ENCODE measurements at places on chromosomes 6 and 20.

DNA sequence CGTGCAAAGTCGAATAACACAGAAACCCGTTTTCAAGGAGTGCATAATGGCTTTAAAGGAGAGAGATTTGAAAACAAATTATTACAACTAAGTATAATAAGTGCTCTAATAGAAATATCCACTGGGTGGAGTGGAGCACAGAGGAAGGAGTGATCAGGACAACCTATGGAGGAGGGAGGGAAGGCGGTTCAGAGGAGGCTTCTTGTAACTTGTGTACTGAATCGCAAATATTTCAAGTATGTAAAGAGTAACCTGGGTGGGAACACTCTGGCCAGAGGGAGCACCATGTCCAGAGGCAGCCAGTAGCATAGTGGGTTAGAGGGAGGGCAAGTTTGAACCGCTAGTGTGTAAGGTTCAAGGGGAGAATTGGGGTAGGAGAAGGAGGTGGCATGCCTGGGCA, 21.6 kb upstream of the TNFAIP3 start:
- DNase-seq = no peak

- DNase-seq = no peak
These were observed 863.1 kb downstream of the MAFB start for GRCh38 chr20:39825950-39826349.

GRCh38 chr6:92231171-92231701, 1188.1 kb downstream of the EPHA7 start:
- DNase-seq = no peak

DNA sequence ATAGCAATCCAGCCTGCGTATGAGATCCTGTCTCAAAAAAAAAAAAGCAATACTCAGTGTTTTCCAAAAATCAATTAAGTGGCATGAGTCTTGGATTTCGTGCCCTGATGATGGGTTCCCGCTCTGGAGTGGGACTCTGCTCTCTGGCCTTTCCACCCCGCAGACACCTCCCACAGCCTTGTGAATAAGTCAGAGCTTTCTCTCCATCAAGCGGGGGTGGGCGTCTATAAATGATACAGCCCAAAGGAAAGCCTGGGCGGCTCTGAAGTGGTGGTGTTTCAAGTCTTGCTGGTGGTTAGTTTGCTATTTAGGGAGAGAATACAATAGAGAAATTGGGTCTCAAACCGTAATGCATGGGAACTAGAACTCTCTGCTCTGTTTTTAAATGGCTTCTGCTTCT, 52.5 kb upstream of the TAGAP start:
- no peak for DNase-seq

- DNase-seq = no peak
These were observed 123.0 kb downstream of the HMGCLL1 start for GRCh38 chr6:55456016-55456415.

DNA sequence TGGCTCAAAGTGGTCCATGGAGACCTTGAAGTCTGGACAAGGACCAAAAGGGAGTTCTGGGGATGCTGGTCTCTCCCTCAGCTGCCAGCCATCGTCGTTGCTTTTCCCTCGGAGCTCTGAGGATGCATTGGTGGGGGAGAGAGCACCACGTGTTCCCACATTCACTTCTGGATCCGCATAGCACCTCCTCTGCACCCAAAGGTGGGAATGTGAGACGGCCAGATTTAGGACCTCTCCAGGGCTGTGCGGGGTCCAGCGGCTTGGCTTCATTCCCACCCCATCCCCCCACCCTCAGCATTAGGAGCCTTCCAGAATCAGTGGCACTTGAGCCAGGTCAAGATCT, 1.1 kb downstream of the EPB41L1 start:
- no peak for DNase-seq

- DNase-seq = no peak
These were observed 703.8 kb downstream of the RFPL4B start for GRCh38 chr6:113050979-113051378.

DNA sequence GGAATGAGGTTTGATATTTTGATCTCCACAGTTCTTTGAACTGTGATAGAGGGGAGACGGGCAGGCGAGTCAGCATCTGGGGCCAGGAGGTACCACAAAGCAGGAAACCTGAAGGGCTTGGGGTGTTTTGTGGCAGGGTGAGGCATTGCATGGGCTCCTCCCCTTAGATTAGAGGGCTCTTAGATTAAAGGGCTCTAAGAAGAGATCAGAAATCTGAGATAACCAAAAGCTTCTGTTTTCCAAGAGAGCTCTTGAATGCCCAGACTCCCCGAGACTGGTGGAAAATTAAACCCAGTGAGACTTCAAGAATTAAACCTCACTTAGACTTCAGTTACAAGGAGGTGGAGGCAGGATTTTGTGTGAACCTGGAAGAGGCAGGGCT, 2.4 kb upstream of the GPX5 start:
- no peak for DNase-seq
